ENCODE measurements at places on chromosomes 4 and X.

GRCh38 chr4:14532436-14532835 lies 469.8 kb upstream of the CPEB2 start:
- no peak for ATAC-seq

DNA sequence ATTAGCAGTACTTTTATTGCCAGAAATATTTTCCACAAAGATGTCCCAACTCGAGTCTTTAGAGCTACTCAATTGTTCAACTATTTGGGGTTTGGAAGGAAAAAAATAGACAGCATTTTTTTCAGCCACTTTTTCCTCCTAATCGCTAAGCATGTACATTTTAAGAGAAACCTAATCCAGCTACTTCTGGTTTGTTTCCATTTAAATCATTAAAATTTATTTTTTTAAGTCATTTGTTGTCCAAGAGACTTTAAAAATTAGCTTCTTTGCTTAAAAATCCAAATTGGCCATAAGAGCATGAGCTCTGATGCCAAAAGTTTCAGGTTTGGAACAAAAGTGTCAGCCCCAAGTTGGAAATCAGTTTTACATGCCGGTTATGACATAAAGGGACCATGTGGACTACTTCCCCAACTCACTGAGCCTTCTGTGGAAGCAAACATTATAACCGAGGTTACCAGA lies 186.3 kb upstream of the INTU start:
- no peak for ATAC-seq

GRCh38 chrX:11427453-11428071 lies 134.3 kb downstream of the AMELX start:
- ATAC-seq, result no peak

DNA sequence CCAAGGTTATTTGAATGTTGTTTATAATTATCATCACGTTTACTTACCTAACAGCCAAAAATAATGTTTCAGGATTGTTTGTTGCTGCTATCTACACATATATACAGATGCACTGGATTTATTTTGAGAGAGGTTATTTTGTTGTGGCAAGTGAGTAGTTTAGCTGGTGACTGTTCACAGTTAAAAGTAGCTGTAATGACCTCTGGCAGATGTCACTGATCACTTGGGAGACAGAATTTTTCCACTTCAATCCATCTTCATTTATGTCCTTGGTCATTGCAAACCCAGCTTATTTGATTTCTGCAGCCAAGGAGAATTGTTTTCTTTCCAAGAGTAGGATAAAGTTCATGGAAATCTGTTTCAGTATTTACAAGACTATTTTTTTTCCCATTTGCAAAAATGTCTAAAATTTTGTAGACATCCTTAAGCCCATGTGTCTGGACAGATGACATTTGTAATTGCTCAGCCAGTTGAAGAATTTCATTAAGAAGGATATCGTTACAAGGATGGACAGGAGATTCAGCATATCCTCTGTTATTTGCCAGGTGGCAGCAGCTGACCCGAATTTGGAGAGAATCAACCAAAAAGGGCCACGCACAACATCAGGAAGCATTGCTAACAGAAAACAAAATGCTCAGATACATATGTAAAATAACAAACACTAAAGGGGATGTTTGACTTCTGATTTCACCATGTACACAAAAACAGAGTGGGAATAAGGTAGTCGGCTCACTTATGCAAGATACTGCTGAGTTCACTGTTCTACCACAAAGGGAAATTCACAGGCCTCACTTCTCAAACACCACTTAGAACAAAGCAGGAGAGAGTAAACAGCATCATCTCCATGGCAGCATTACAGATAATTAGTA lies 64.5 kb downstream of the GPRIN3 start:
- ATAC-seq, result peak; percentile 65

- no peak for ATAC-seq
These were observed 98.2 kb downstream of the ARHGAP10 start for GRCh38 chr4:147830102-147830463.

- no peak for ATAC-seq
These were observed 101.9 kb upstream of the SFRP2 start for GRCh38 chr4:153890761-153891160.

- ATAC-seq, result no peak
These were observed 236.5 kb downstream of the GLUD2 start for GRCh38 chrX:121283921-121284320.

DNA sequence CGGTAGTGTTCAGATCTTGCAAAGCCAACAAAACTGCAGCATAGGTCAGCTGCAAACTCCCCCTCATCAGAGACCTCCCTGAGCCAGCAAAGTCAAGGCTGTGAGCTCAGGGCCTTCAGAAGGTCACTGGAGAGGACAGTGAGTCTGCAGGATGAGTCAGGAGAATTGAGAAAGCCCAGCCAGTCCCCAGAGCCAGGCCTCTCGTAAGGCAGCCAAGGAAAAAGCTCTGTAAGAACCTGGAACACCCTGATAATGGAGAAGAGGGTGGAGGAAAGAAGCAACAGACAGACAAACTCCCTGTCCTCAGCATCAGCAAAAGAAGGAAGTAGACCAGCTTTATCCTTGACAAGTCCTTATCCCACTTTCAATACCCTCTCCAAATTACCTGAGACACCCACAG lies 33.0 kb downstream of the GRIA3 start:
- no peak for ATAC-seq

DNA sequence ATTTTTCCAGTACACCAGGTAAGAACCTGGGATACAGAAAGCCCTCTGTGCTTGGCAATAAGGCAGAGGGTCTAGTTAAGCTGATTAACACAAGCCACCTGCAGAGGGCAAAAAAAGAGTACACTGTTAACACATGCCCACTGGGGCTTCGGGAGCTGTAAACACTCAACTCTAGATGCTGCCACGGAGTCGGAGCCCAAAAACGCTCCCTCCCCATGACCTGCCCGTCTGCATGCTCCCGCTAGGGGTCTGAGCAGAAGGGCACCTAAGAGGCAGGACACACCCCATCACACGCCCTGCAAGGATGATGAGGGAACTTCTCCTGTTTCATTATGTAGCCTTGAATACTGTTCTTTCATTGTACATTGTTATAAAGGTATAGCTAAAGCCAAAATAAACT lies 715.6 kb upstream of the AADAT start:
- no peak for ATAC-seq

DNA sequence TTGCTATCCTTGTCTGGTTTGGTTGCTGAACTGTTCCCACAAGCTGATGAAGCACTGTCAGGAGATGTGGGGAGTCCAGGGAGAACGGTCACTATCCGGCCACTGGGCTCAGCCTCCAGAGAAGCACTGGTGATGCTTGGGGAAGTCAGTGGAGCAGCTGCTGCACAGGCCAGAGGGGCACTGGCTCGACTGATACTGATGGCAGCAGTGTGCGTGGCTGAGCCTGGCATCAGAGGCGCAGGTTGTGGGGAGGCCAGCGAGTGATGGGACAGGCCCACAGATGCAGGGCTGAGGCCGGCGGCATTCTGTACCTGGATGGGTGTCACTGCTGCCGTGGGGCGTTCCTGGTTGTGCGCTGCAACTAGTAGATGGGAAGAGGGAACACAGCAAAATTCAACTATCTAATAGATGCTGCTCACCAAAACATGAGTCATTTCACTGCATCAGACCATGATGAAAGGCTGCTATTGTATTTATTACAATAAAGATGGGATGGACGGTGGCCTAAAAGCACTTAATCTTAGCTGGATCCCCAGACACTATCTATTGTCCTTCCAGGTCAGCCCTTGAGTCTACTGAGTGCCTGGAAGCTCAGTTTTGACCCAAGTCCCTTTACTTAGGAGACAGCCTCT lies 106.3 kb upstream of the CBR4 start:
- ATAC-seq, result no peak

- ATAC-seq, result no peak
These were observed 86.3 kb upstream of the RAPGEF2 start for GRCh38 chr4:159016593-159017024.

- ATAC-seq, result no peak
These were observed 19.6 kb downstream of the CLCN4 start for GRCh38 chrX:10176121-10177003.
